ENCODE measurements at places on chromosomes 2 and 18. TPM values are rescaled to one million over a fixed set of nuclear protein-coding genes. Genes with fewer than 3 reads are reported as not detected.

The C2orf66 gene
- total RNA-seq = not detected

DNA sequence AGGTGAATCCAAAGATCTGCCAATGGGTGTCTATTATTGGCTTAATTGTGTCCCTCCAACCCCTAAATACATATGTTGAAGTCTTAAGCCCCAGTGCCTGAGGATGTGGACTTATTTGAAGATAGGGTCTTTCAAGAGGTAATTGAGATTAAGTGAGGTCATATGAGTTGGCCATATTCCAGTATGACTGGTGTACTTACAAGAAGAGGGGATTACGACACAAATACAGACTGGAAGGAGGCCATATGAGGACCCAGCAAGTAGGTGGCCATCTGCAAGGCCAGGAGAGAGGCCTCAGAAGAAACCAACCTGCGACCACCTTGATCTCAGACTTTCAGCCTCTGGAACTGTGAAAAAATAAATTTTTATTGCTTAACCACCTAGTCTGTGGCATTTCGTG, 121.1 kb upstream of the FN1 start:
- DNase-seq = no peak

DNA sequence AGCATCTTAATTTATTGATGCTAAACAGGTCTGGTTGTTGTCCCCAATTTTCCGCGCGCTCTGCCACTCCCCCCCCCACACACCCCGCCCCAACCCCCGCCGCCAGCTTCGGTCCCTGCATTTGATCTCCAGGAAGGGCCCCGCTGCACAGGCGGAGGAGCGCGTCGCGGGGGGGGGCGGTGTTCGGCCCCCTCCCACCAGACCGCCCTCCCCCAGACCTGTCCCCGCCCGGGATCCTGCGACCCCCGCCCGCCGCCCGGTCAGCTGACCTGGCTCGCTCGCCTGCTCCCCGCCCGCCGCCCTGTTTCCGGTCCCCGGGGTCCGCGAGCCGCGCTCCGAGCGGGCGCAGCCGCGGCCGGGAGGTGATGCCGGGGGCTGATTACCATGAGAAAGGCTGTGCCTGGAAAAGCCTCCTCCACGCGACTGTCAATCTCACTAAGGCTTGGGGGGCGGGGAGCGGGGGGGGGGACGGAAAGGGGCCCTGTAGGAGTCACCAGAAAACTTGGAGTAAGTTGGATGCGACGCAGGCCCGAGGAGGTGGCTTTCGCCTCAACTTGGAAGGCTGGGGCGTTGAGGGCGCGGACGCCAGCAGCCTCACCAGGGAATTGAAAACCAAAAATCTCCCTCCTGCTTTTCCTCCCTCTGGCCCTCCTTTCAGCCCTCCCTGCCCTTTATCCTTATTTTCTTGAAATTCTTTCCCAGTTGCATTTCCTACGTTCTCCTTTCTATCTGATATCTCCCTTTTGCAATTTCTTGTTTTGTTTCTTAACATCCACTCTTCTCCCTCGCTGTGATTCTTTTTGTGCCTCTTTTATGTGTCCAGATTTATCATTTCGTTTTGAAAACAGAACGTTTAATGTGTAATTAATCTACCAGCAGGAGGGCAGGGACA, 4.4 kb upstream of the ZEB2 start:
- DNase-seq = no peak

The CPLX4 gene
- not detected for total RNA-seq

The SERPINB12 gene
- not detected for total RNA-seq

- no peak for DNase-seq
Observed at GRCh38 chr2:140604788-140605187, 1526.0 kb downstream of the LRP1B start.

GRCh38 chr2:28717339-28717758, 34.3 kb upstream of the PPP1CB start:
- DNase-seq = peak; percentile 46

DNA sequence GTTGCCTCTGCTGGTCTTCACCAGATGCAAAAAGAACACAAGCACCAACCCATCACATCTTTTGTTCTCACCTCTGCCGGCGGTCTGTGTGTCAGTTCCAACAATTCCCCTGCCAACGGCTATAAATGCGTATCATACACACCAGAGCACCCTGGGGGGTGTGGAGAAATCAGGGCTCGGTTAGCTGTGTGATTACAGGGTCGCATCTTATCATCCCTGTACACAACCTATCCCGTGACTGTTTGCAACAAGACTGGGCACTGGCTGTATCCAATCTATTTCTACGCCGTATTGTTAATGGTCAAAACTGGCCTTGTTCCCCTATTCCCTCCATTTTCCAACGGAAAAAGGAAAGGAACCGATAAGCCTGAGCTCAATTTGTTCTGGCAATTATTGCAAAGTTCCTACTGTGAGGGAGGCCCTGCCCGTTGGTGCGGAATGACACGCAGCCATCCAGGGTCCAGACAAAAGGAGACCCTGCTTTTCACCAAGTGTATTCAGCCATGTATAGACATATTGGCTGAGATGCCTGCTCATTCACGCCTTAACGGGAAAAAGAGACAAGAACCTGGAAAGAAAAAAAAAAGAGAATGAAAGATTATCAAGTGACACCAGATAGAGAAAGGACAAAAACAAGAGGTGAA, 136.9 kb downstream of the CDH20 start:
- no peak for DNase-seq

DNA sequence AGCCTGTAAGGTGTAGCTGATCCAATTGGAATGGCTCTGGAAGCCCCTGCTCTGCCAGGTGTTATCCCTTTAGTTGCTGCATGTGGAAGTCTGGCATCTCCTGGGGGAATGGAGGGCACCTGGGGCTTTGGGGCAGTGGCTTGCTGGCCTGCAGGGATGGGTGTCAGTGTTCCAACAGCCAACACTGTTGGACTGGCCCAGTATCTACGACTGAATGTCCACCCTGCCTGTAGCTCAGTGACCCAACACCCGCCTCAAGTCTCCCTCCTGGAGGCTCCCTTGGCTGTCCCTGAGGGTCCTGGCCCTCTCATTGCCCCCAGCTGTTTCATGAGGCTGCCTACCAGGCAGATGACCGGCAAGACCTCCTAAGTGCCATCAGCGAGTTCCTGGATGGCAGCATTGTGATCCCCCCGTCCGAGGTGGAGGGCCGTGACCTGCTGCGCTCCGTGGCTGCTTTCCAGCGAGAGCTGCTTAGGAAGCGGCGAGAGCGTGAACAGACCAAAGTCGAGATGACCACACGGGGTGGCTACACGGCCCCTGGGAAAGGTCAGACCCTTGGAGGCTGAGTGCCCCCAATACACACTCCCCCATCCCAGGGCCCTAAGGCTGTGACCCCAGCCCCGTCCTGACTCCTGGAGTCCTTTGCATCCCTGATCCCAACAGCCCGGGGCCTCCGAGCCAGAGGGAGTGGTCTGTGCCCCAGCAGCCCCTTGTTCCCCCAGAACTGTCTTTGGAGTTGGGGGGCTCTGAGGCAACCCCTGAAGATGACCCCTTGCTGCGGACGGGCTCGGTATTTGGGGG, 7.7 kb downstream of the SLC4A3 start:
- no peak for DNase-seq

The PSMA8 gene
- total RNA-seq = not detected

GRCh38 chr2:165202239-165202638, 1.6 kb downstream of the SCN3A start:
- no peak for DNase-seq

- no peak for DNase-seq
Observed at GRCh38 chr2:235541838-235542549, 48.2 kb downstream of the AGAP1 start.

DNA sequence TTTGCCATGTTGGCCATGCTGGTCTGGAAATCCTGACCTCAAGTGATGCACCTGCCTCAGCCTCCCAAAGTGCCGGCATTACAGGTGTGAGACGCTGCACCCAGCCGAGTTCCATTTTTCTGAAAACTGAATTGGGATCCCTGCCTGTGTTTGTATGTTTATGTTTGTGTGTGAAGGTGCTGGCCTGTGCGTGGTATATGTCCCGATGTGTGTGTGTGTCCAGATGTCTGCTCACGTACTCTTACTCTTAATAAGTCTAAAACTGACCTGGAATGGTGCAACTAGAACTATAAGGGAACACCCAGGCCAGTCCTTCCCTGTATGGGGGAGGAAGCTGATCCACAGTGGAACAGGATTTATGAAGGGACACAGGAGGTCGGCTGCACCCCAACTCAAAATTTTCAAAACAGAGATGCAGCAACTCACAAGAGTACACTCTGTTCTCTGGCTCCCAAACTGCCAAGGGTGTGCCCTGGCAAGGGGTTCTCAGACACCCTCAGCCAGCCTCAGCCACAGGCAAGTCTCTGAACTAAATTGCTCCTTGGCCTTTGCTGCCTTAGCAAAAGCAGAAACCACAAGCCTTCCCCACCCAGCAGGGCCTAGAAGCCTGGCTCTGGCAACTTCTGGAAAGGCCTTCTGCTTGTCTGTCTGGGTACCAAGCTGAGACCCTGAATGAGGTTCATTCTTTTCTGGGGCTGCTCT, 36.5 kb downstream of the RHOB start:
- DNase-seq = no peak

The CHRNG gene
- not detected for total RNA-seq

DNA sequence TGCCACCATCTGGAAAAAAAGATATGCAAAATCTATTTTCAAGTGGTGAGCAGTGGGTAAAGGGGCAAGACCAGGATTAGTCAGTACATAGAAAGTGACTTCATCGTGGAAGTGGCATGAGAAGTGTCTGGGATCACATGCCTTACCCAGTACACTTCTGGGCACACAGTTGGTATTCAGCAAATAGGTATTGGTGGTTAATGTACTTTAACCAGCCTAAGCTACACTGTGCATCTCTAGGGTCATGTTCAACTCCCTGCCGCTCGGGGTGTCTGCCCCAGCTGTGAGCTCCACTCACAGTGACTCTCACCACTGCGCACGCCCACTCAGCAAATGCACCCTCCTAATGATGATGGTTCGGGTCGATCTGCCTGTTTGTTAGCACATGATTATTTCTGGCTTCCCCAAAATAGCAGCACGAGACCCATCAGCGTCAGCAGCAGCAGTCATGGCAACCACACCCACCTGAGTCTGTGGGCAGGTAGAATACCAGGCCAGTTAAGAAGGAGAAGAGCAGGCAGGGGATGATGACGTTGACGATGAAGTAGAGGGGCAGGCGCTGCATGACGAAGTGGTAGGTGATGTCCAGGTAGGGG, 11.1 kb downstream of the CHRNA1 start:
- no peak for DNase-seq

DNA sequence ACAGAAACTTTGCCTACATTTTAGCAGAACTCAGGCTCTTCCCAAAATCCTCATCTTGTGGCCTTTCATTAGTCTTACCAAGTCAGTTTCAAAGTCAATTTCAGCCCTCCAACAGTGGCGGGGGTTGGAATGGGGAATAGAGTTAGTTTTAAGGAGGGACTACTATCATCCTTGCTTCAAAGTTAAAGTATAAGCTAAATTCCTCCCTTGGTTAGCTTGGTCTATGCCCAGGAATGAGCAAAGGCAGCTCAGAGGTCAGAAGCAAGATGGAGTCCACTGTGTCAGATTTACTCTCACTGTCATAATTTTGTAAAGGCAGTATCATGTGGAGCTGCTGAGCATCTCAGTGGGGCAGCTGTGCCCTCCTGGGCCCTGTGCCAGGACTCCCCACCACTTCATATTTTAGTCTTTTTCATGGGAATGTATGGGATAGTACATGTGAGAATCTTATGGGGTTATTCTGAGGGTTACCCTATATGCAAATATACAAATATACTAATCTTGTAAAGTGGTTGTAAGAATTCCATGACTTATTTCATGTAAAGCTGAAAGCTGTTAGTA, 145.2 kb upstream of the MMADHC start:
- DNase-seq = no peak

The DNER gene
- total RNA-seq = 1.3 TPM

- DNase-seq = no peak
Observed at GRCh38 chr2:1394709-1395408, 18.4 kb upstream of the TPO start.

The FTCDNL1 gene
- total RNA-seq = 5.2 TPM

DNA sequence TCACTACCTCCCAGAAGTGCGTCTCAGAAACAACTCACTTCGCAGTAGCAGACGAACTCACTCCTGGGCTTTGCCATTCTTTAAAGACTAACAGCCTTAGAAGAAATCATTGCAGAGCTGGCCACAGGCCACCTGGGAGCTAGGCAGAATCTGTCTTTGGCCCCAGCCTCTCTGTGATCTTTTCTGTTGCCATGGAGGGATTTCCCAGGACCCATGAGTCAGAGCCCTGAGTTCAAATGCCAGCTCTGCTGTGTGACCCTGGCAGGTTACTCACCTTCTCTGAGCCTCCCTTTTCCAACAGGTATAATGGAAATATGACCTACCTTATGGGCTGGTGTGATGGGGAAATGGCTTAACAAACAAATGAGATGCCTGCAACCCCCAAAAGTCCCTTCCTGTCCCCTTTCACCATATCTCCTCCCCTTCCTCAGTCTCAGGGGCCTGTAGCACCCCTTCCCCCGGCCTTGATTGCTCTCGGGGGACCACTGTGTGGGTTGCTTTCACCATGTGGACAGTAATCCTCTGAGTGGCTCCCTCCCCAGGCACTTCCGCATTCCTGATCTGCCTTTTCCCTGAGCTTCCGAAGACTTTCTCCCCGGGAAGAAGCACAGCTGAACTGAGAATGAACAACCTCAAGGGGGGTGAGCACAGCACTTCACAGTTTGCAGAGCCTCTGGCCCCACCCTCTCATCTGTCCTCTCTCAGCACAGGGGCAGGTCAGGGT, 34.0 kb upstream of the SLC66A3 start:
- no peak for DNase-seq

DNA sequence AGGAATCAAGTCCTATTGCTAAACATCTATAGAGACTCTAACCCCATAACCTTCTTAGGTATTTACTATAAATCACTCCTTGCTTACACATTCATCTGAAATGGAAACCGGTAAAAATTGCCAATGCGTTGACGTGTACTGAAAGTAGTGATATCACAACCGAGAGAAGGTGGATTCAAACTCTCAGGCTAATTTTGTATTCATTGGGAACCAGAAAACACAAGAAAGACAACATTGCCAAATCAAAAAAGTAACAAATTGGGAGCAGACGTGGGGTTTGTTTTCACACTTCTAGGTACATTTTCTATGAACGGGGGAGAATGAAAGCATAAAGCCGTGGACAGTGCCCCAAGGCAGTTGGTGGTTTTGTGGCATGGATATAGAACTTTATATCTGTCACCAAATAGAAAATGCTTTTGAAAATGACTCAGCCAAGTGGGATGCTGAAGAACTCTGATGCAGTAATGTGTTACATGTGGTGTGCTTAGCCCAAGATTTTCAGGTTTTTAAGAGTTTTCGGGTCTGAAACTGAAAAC, 155.1 kb upstream of the RASGRP3 start:
- DNase-seq = no peak

The SETBP1 gene
- total RNA-seq = 40.1 TPM

DNA sequence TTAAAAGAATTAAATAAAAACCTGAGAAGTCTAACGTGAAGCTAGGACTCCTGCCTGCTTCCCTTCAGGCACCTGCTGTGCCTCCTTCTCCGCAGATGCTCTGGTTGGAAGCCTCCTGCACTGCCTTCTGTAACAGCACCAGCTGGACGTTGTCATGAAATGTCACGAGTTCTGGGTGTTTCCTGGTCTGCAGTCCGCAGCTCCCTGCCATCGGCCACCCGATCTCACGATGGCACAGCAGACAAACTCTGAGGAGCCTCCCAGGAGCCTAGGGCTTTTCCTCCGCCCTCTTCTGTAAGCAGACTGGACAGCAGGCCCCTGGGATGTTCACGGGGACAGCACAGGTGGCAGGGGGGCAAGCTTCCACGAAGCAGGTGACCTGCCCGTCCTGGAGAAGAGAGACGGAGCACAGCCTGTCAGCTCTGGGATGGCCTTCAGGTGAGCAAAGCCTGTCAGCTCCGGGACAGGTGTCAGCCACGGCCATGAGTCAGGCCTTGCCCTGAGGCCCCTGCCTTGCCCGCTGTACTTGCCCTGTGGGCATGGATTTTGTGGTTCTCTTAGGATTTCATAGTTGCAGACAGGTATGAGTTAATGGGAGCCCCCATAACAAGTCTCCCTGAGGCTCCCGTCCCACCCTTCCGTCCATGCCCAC, 110.3 kb downstream of the PXDN start:
- no peak for DNase-seq

All from breast epithelium (tissue), 4 donors.